ENCODE measurements at places on chromosomes 2 and 18.
A peak's percentile ranks its signal among the peaks of the same experiment; 100 is the strongest.

DNA sequence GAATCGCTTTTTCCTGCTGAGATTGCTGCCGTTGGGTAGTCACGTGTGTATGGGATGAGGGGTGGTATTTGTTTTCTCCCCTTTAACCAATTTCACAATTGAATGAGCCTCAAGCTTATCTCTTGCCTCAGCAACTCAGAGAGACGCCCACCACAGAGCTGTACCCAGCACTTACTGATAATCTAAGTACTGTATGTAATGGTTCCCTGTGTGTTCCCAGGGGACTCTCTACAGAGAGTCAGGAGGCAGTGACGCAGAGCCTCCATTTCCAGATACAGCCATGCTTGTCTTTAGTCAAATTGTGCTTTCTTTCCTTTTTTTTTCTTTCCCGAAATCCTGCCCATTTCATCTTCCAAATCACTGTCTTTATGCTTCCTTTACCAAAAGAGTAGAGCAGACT, 1102.1 kb upstream of the KLHL29 start:
- DNase-seq = no peak

DNA sequence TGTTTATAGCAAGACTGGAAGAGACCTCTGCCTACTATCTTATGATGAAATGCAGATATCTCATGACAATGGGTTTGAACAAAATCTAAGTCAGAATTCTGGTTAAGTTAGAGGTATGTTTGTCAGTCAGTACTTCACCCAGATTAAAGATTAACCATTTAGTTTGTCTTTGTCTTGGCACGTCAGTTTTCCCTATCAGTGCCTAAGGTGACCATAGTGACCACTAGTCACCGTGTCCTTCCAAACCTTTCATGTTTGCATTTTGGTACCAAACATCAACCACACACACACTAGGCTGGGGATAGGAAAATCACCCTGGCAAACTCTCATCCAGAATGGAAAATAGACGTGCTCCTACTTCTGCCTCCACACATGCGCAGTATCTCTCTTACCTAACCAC, 248.9 kb downstream of the PIEZO2 start:
- no peak for DNase-seq

DNA sequence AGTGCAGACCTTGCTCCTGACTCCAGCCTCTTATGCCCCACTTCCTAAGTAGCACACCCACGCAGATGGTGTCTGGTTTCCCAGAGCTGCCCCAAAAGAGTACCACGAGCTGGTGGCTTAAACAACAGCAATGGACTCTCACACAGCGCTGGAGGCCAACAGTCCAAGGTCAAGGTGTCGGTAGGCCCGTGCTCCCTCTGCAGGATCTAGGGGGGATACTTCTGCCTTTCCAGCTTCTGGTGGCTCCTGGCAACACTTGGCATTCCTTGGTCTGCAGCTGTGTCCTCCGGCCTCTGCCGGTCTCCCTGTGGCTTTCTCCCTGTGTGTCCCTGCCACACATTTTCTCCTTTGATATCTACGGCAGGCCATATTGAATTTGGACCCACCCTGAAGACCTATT, 99.0 kb downstream of the TSHZ1 start:
- DNase-seq = peak; percentile 28

DNA sequence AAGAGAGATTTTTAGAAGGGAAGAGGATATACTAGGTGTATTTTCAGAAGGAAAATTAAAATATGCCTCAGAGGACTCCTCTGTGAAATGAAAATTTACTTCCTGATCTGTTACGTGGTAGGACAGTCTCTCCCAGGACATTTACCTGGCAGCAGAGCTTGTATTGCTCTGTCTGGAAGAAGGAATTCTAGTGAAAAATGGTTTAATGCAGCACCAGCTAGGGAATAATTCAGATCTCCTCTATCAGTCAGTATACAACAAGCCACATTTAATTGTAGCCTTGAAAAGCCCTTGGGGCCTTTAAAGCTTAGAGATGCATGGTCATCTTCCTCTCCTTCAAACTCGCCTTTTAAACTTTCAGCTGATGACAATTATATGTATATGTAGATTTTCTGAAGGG, 49.6 kb downstream of the PIK3C3 start:
- DNase-seq = no peak

- DNase-seq = no peak
Observed at GRCh38 chr2:170433448-170433847, 255.5 kb downstream of the MYO3B start.

GRCh38 chr2:240291337-240292034, 144.0 kb upstream of the GPC1 start:
- DNase-seq = no peak

GRCh38 chr2:18762667-18763066, 173.3 kb upstream of the NT5C1B start:
- no peak for DNase-seq

- DNase-seq = peak; percentile 23
Observed at GRCh38 chr2:35852-36251, 10.5 kb downstream of the FAM110C start.

- no peak for DNase-seq
Observed at GRCh38 chr2:217433522-217433921, 569.3 kb downstream of the TNS1 start.

GRCh38 chr18:30572214-30572613, 470.3 kb downstream of the DSC3 start:
- no peak for DNase-seq

DNA sequence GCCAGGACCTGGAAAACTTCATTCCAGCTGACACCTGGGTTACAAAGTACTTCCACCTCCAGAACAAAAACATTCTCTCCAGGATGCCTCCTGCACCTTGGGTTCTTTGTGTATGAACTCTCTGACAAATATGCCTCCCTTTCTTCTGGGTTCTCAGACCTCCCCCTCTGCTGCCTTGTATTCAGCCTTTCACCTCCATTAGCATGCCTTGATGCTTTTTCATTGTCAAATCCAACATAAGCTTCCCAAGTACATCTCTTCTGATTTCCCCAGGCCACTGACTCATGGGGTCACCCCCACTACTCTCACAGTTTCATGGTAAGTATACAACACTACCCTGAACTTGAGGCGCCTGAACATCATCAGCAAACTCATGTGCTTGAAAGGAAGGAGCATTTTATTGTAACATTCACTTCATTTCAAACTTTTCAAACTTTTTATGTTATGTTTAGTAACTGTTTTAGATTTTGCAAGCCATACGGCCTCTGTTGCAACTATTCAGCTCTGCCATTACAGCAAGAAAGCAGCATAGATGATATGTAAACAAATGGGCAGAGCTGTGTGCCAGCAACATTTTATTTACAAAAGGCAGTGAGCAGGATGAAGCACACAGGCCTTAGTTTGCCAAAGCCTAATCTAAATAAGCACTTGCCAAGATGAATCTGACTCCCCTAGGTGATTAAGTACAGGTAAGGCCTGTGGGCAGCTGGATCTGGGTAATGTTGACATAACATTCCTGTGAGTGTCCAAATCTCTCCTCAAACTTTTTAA, 32.5 kb upstream of the MRPS9 start:
- no peak for DNase-seq

DNA sequence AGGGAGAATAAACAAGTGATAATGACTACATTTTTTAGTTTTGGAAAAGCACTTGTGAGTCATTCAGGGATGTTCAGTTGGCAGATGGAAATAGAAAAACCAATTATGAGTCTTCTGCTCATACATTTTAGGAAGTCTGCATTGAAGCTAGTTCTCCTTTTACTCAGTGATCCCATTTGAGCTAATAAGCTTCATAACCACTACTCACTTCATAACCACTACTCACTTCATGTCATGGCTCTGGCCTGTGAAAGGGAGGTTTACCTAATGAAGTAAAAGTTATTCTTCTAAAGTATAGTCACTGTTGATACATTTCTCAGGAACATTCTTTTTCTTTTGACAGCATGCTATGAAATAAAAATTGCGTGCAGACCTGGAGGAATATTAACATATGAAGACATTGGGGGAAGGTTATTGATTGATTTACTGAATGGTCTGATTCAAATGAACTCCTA, 948.7 kb downstream of the TSN start:
- DNase-seq = no peak

DNA sequence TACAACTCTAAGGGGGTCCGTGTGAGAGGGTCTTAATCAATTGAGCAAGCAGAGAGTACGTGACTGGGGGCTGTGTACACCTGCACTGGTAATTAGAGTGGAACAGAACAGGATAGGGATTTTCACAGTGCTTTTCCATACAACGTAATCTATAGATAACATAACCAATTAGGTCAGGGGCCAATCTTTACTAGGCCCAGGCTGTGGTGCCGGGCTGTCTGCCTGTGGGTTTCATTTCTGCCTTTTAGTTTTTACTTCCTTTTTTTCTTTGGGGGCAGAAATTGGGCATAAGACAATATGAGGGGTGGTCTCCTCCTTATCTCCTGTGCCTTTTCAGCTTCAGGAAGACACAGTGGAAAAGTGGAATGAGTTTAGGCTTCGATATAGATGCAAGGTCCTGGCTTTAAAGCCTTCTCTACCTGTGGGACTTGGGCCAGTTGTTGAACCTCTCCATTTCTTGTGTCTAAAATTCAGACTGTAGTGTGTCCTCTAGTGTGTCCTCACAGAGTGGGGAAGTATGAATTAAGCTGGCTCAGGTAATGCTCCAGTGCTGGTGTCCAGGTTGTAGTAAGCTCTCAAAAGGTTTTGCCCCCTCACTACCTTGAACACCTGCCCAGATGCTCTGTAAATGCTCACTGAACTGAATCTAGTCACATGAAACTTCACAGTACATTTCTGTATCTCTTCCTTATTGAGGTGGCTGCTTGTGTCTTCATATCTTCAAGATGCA, 422.8 kb downstream of the SETBP1 start:
- DNase-seq = no peak

DNA sequence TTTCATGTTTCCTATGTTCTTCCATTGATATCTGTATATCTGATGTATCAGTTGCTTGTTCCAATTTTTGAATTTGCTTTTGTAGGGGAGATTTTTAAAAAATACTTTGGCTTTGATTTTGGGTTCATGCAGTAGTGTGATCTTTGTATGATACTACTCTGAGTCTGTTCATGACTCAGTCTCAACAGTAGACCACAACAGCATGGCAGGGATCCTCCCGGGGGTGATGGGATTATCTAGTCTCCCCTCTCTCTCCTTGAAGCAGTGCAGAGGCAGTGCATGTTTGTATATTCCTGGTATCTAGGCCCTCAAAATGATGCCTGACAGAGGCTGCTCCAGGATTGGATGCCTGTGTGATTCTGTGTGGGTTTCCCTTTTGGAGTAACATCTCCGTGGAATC, 55.3 kb downstream of the G6PC2 start:
- no peak for DNase-seq

- peak; percentile 38 for DNase-seq
Observed at GRCh38 chr18:50696436-50696835, 123.4 kb downstream of the MRO start.

DNA sequence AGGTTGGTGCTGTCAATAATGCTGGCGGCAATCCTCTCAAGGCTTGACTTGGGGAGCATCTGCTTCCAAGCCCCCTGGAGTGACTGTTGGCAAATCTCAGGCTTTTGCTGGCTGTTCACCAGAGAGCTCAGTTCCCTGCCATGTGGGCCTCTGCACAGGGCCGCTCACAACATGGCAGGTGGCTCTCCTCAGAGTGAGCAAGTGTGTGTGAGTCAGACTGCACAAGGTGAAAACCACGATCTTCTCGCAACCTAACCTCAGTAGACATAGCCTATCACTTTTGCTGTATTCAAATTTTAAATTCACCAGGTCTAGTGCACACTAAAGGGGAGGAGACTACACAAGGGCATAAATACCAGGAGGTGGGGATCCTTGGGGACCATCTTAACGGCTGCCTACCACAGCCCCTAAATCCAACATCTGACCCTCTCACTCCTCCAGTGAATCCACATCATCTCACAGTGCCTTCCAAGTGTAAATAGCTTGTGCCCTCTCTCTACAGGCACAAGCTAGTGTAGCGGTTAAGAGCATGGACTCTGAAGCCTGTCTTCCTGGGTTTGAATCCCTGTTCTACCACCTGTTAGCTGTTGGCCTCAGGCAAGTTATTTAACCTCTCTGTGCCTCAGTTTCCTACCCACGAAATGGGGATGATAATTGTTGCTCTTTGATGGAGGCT, 187.7 kb upstream of the CXCR4 start:
- peak; percentile 90 for DNase-seq

GRCh38 chr2:95386031-95386430, 16.5 kb upstream of the FAHD2A start:
- no peak for DNase-seq

- peak; percentile 27 for DNase-seq
Observed at GRCh38 chr18:6476880-6477279, 62.2 kb upstream of the L3MBTL4 start.

- no peak for DNase-seq
Observed at GRCh38 chr2:126880817-126881216, 17.9 kb upstream of the TEX51 start.

- no peak for DNase-seq
Observed at GRCh38 chr2:159381574-159381973, 95.1 kb upstream of the WDSUB1 start.

DNA sequence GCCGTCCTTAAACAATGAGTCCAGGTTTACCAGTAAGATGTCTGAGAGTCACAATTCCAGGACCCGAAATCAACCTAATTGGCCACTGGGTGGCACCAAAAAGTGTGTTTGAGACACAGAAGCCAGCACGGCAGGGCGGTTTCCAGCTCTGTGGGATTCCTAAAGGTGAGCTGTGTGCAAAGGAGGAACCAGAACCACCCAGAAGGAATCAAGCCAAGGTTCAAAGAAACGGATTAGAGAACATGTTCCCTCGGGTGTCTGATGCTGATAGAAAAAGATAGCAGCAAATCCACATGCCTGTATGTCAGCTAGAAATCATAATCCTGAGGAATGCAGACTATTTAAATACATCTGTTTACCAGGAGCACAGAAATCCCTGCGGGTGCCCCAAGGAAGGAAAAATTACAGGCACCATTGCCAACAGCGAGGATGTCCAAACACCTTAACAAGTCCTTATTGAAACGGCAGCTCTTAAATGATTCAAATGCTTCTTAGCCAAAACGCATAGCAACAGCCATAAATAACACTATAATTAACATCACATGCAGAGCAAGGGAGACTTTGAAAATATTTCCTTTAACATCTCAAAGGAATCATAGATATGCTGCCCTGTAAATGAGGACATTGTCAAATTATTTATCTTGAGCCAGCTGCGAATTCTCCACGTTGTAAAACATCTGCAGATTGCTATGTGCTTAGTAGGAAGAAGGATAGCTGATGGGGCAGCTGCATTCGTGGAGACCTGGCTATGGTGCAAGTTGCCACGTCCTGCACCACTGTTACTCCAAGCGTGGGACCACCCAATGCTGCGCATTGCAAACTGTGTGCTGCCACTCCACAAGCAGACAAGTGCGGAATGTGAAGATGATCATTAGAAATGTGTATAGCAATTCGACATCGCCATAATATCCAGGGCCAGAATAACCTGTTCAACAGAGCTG, 318.7 kb upstream of the NCKAP5 start:
- peak; percentile 87 for DNase-seq
